K562 (cell line): ENCODE measurements at places on chromosomes 16 and 17. TPM values are rescaled to one million over a fixed set of nuclear protein-coding genes. Genes with fewer than 3 reads are reported as not detected.

- H3K36me3 ChIP-seq = no peaks in the 10 kb centered on the region
- no peaks in the 10 kb centered on the region for H3K27me3 ChIP-seq
- H3K4me3 ChIP-seq = no peak overlapping the region
- H3K4me1 ChIP-seq = no peaks in the 10 kb centered on the region
Observed at GRCh38 chr16:61836804-61837393, 199.3 kb downstream of the CDH8 start.

GRCh38 chr17:56206351-56206750 is 53.1 kb downstream of the ANKFN1 start:
- H3K36me3 ChIP-seq = no peaks in the 10 kb centered on the region
- H3K4me1 ChIP-seq = no peaks in the 10 kb centered on the region
- DNase-seq = no peak
- no peak overlapping the region for H3K27ac ChIP-seq
- H3K4me3 ChIP-seq = no peak overlapping the region

GRCh38 chr17:70078549-70078948 is 3.5 kb downstream of the KCNJ16 start:
- no peaks in the 10 kb centered on the region for H3K27me3 ChIP-seq
- H3K4me1 ChIP-seq = no peaks in the 10 kb centered on the region
- no peaks in the 10 kb centered on the region; the same call in 2 of the 3 replicates for H3K36me3 ChIP-seq
- H3K27ac ChIP-seq = no peak overlapping the region

DNA sequence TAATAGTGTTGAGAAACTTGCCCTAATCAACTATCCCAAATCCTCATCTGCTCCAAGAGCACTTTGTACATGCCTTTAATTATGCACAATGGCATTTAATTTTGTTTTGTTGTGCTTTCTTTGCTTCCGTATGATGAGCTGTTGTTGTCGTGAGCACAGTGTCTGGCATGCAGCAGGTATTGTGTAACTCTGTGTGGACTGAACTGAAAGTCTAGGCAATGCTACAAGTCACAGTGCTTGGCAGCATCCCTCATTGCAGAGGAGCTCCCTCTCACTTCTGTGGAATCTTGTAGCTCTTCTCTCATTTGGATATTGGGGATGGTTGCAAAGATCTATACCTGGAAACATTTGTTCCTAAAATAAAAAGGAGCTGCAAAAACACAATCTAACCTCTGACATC is 502.2 kb upstream of the CA10 start:
- DNase-seq = no peak
- no peak overlapping the region for H3K27ac ChIP-seq
- no peaks in the 10 kb centered on the region for H3K4me1 ChIP-seq
- H3K36me3 ChIP-seq = no peaks in the 10 kb centered on the region

Gene CDH11
- total RNA-seq = 0.18 and 0.31 TPM in 2 replicates
